Stimulated activated naive CD4-positive, alpha-beta T cell treated with Interleukin-2 at 50 U/mL for 16 hours (primary cell): ENCODE measurements at places on chromosomes 7 and 10.

GRCh38 chr7:119270644-119271043 is 1002.3 kb upstream of the KCND2 start:
- DNase-seq: no peak

DNA sequence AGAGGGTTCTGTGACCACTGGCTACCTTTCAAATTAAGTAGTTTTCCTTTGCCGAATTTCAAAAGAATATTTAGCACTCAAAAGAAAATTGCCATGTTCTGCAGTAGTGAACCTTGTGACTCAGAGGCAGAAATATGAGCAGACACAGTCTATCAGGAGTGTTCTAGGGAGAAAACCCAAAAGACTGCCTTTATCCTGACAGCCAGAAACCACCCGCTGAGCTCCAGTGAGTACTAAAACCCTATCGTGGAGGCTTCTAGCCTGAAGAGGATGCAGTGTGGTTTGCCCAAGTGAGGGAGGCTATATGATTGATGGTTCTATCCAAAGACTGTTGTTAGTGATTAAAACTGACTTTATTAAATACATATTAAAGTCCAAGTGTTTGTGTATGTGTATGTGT is 21.9 kb downstream of the CHRM2 start:
- DNase-seq: no peak

- no peak for DNase-seq
These were observed 20.7 kb downstream of the SLC16A9 start for GRCh38 chr10:59688921-59689351.

- DNase-seq: no peak
These were observed 7.4 kb downstream of the APBB1IP start for GRCh38 chr10:26445411-26446031.

GRCh38 chr10:47021850-47022249 is 110.6 kb downstream of the PTPN20 start:
- no peak for DNase-seq

DNA sequence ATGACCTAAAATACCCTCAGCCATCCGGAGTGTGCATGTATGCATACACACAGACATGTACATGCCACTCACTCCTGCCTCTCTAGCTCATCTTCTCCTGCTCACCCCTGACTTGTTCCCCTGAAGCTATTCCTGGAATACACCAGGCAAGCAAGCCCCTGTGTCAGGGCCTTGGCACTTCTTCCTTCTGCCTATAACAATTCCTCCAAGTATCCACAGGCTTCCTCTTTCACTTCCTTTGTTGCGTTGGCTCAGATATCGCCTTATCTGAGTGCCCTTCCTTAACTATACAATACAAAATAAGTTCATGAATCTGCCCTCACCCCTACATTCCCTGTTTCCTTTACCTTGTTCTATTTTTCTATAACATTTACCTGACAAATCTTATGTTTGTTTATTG is 88.8 kb downstream of the NOD1 start:
- DNase-seq: no peak

DNA sequence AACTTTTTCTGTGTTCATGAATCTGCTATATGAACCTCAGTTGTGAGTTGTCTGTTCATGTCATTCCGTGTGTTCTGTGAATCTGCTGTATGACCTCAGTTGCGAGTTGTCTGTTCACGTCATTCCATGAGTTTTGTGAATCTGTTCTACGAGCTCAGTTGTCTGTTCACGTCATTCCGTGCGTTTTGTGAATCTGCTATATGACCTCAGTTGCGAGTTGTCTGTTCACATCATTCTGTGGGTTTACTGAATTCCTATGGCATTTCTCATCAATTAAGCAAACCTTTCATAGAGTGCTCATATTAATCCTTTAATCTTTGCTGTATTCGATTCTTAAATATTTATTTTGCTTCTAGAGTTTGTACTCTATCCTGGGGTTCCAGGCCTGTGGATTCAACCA is 150.6 kb downstream of the DIP2C start:
- no peak for DNase-seq

DNA sequence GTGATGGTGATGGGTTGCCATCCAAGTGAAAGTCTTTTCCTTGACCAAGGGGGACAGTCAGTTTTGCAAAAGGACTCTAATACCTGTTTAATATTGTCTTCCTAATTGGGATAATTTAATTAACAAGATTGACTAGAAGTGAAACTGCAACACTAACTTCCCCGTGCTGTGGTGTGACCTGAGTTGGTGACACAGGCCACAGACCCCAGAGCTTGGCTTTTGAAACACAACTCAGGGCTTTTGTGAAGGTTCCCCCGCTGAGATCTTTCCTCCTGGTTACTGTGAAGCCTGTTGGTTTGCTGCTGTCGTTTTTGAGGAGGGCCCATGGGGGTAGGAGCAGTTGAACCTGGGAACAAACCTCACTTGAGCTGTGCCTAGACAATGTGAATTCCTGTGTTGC is 6.9 kb downstream of the PPIF start:
- DNase-seq: no peak

DNA sequence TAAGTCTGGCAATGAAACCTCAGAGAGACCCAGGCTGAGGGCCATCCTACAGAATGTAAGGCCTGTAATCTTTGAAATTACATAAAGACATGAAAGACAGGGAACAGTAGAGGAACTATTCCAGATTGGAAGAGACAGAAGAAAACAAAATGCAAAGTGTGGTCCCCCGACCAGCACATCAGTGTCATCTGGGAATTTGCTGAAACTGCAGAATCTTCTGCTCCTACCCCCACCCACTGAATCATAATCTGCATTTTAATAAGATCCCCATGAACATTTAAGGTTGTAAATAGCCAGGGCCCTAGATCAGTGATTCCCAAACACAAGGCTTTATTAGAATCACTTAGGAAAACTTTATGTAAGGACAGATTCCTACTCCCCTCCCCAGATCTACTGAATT is 154.4 kb downstream of the NOC3L start:
- DNase-seq: no peak

- DNase-seq: no peak
These were observed 52.0 kb downstream of the THNSL1 start for GRCh38 chr10:25068152-25069058.

DNA sequence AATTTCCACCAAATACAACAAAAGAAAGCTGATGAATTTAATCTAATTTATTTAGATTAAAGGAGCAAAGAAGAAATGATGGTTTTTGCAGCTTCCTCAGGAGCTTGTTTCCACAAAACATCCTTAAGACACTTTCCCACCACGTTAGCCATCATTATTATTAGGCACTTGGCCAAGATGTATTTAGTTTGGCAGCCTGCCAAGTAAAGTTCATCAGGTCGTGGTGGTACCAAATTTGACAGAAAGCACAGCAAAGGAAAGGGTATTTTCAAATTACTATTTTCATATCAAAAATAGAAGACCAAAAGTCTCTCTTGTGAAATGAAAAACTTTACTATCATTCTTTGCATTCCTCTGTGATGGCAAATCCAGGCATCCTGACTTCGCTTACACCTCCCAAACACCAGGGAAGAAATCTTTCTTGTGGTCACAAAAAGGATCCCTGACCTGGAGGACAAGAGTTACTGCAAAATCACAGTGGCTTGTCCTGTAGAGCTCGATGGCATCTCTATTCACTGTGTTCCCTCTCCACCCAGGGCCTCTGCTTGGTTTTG is 123.1 kb upstream of the INHBA start:
- DNase-seq: no peak

DNA sequence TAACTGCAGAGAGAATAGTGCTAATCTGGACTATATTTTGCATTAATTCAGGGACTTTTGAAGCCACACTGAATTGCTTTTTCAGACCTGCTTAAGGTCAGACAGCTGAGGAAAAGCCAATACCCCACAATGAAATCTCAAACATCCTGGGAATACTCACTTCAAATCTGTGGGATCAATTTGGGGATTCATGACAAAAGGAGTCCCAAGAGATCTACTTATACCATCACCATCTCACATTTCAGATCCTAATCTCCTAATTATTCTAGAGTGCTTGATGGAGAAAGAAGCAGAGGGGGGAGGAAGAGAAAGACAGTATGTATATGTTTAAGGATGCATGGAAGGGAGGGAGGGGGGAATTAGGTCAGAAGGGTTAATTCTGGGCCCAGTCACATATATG is 202.2 kb downstream of the CACNA2D1 start:
- no peak for DNase-seq

DNA sequence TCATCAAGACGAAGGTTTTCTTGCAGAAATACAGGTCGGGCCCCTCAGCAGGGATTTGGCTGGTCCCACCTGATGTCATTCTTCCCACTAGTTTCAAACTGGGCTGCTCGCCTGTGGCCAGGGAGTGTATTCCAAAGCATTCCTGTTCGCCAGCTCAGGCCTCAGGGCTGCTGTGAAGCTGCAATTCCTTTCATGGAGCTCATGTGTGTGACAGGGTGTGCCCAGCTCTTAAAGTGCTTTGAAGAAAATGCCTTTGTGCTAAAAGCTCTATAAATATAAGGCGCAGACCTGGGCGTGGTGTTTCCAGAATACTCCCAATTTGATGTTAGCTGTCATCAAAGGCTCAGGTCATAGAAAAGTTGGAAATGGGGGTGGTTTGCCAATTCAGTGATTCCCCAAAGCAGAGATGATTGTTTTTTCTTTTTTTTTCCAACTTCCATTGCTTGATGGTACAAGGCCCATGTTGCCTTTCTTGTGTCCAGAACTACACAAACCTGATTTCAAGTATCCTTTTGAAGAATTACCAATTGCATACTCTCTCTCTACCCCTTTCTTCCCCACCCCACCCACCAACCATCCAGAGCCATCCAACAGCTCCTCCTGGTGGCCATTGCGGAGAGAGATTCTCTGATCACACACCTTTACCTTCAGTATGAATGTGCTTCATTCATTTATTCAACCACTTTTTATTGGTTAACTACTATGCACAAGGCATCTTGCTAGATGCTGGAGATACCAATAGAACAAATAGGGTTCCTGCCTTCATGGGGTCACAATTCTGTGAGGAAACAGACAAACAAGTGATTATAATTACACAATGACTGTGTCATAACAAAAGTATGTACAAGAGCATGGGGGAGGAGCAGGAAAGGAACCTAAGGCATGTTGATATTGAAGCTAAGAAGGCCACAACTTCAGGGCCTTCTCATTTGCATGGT is 297.3 kb upstream of the LYZL1 start:
- peak; percentile 2 for DNase-seq

- DNase-seq: peak; percentile 89
These were observed 45.2 kb upstream of the TMEM213 start for GRCh38 chr7:138752518-138753149.

- no peak for DNase-seq
These were observed 569.9 kb downstream of the ANKRD7 start for GRCh38 chr7:118794419-118794818.

DNA sequence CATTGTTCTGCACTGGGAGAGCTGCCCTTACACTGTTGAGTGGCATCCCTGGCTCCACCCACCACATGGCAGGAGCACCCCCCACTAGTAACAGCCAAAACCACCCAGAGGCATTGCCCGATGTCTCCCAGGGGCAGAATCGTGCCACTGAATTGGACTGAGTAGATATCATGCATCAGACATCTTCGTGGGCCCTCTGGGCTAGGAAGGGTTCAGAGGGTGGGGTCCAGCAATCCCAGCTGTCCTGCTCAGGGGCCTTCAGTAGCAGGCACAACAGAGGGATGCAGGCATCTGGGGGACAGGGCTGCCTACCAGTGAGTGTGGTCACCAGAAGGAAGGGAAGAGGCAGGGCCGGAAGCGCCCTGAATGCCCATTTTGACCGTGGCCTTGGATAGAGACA is 119.7 kb upstream of the PPP2R2D start:
- no peak for DNase-seq

DNA sequence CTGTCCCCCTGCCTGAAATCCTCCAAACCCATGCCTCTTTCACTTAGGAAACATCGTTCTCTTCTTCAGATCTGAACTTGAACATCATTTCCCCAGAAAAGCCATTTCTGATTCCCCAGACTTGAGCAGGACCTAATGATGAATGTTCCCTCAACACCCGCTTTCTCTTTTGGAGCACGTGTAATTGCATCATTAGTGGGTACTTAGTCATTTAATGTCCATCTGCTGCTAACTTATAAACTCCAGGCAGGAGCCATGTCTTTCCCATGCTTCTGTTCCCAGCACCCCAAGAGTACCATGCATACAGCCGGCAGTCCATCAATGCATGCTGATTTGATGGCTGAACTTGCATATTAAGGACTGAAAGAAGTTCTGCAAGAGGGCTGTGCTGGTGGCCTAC is 36.5 kb upstream of the ECHDC3 start:
- DNase-seq: no peak

DNA sequence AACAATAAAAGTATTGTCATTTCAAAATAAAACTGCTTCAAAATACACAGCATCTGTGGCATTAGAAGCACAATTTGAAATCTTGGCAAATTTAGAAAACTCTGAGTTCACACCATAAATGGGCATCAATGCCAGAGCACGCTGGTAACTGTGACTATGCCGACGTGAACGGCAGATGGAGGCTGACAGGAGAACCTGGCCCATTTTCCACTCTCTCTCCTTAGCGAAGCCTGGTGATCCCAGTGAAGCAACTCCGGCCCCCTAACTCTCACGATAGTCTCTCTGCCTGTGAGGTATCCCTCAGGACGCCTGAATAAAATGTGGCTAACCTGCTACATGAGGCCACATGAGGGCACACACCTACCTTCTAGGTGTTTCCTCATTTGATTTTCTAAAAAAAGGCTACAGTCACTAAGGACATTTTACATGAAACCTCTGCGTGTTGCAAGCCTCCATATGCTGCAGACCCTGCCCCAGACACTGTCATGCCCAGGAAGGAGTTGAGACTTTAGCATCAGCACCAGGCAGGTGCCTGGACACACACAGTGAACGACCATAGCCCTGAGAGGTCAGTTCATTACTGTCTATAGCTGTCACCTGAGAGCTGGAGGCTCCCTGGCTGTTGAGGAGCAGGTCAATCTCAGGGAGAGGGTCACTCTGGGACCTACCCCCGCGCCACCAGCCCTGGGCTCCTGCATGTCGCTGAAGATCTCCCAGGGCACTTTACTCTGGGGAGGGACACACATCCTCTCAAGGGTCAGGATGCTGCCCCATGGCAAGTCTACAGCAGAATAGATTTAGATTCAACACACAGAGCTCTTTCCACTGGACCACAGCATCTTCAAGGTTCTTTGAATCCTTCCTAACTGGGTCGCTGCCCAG is 62.9 kb upstream of the CAMK2B start:
- no peak for DNase-seq

DNA sequence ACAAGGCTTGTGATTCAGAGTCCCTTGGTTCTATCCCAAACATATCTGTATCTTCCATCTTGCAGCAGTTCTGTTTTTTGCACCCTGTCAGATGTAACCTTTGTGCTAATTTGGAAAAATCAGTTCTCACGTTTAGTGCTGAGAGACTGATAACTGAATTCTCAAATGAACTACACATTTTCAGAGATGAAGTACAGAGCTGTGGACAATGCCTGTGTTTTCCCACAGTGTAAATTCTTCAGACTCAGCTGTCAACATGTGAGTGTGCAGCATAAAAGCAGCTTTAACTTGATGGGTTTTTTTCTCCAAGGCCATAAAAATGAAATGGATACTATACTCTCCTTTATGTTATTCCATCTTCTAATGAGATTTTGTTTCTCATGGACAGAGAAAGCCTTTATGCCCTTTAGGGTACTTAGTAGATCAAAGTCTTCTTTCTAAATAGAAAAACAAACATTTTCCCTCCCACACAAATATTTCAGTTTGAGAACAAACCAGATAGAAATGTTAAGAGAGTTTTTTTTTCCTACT is 150.9 kb downstream of the SEMA3A start:
- no peak for DNase-seq
